Astrocyte (in vitro differentiated cells and primary cell): ENCODE measurements at places on chromosomes 7 and 10. TPM values are rescaled to one million over a fixed set of nuclear protein-coding genes. Genes with fewer than 3 reads are reported as not detected.
A peak's percentile ranks its signal among the peaks of the same experiment; 100 is the strongest.

DNA sequence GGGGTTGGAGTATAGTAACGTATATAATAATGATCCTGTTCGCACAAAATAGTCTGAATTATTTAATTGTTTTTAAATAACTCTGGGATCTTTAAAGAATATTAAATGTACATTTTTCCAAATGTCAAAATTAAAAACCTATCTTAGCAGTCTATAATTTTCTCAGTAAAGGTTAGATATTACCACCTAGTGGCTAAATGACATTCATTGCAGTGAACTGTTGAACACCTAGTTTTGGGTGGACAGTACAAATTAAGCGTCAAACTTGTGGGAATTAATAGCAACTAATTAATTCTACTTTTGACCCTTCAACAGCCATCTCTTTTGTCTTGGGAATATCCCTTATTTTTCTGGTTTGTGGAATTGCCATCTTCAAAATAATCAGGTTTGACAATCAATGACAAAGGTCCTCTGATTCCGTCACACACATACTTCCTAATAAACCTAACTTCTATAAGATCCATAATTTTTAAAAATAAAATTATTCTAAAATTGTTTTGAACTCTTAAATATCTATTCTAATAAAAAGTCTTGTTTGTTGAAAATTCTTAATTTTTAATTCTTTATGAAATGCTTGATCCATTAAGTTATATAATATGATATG, 165.7 kb downstream of the SEMA3D start:
- H3K27ac ChIP-seq = no peak overlapping the region
- peaks cover 11% of the 10 kb centered on the region for H3K4me1 ChIP-seq

- no peaks in the 10 kb centered on the region for H3K4me1 ChIP-seq
- no peak overlapping the region for H3K4me3 ChIP-seq
- no peaks in the 10 kb centered on the region for H3K27me3 ChIP-seq
- DNase-seq = no peak
- no peak overlapping the region for H3K27ac ChIP-seq
Measured at GRCh38 chr10:105121743-105122142, 480.7 kb downstream of the SORCS3 start.

DNA sequence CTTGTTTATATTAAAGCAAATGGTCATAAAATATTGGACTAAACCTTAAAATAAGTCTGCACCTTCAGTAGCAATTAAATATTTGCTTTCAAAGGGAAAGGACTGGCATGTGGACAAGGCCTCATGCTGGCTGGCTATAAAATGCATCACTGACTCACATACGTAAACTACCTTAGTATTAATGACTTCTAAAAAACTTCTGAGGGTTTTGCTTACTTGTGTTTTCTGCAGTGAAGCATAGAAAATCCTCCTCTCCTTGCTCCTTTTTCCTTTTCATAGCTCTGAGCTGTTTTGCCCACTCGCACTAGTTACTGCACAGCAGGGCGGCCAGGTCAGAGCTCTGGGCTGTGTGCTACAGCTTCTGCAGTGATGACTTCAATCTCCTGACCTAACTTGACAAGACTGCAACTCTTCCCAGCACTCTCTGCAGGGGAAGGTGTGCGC, 82.3 kb downstream of the CUL2 start:
- peak; percentile 35 for DNase-seq
- H3K4me1 ChIP-seq = peaks cover 5% of the 10 kb centered on the region
- no peak overlapping the region for H3K4me3 ChIP-seq
- H3K36me3 ChIP-seq = peaks cover 10% of the 10 kb centered on the region
- H3K27me3 ChIP-seq = no peaks in the 10 kb centered on the region

DNA sequence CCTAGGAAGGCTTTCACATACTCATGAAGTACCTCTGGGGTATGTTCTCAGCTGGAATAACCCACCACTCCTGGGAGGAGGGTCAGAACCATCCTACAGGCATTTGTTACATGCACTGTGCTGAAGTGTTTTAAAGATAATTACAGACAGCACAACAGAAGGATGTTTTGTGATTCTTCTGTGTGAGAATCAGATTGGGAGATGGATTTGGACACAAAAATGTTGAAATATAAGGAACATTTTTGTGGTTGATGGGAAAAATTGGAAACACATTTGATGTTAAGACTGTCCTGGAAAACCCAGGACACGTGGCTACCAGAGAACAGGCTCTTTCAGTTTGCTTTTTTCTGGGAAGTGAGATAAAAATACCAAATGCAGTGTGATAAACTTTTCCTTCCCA, 61.4 kb downstream of the BICC1 start:
- DNase-seq = no peak
- H3K27me3 ChIP-seq = no peaks in the 10 kb centered on the region
- no peak overlapping the region for H3K4me3 ChIP-seq
- peaks cover 4% of the 10 kb centered on the region for H3K4me1 ChIP-seq
- no peak overlapping the region for H3K27ac ChIP-seq
- H3K36me3 ChIP-seq = no peaks in the 10 kb centered on the region

DNA sequence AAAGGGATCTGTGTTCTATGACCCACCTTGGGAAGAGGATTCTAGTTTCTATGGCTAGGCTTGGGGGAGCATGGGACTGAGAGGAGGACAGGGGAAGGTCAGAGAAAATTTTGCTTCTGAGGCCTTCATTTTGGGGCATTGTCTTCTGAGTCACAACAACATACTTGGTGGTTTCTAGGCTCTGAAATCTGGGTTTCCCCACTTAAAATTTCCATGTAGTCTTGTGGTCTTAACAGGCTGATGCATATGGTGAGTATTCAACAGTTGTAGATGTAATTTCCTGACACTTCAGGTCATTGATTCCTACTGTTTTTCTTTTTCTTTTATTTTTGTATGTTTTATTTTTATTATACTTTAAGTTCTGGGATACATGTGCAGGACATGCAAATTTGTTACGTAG, 88.5 kb downstream of the ANKRD7 start:
- H3K4me3 ChIP-seq = no peak overlapping the region
- H3K36me3 ChIP-seq = no peaks in the 10 kb centered on the region
- no peaks in the 10 kb centered on the region for H3K27me3 ChIP-seq
- no peak overlapping the region for H3K27ac ChIP-seq

HOXA13 gene
- total RNA-seq = not detected in 2 replicates

- H3K27me3 ChIP-seq = peaks cover 10% of the 10 kb centered on the region
- H3K27ac ChIP-seq = no peak overlapping the region
- no peaks in the 10 kb centered on the region for H3K4me1 ChIP-seq
- DNase-seq = no peak
- no peak overlapping the region for H3K4me3 ChIP-seq
Measured at GRCh38 chr10:79581044-79581443, 20.8 kb upstream of the SFTPA2 start.

CPN1 gene
- total RNA-seq = not detected in 2 replicates

DNA sequence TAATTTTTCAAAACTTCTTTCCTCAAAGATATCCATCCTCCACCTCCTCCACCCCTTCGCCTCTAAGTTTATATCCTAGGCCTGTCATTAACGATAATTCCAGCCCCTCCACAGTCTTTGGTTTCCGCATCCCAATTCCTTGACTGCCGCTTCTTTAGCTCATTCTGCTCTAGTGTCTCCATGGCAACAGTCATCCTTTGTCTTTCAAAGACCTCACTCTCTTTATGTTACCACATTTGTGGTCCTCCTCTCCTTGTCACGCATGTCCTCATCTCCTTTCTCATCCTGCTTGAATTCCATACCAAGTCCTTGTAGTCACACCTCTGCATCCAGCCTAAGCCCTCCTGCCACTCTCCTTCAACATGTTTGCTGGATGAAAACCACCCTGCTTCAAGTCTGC, 511.2 kb upstream of the KLF6 start:
- no peak for DNase-seq
- H3K27me3 ChIP-seq = no peaks in the 10 kb centered on the region
- H3K4me3 ChIP-seq = no peak overlapping the region
- no peaks in the 10 kb centered on the region for H3K4me1 ChIP-seq

FMC1 gene
- 3.0 and 8.4 TPM in 2 replicates for total RNA-seq

DNA sequence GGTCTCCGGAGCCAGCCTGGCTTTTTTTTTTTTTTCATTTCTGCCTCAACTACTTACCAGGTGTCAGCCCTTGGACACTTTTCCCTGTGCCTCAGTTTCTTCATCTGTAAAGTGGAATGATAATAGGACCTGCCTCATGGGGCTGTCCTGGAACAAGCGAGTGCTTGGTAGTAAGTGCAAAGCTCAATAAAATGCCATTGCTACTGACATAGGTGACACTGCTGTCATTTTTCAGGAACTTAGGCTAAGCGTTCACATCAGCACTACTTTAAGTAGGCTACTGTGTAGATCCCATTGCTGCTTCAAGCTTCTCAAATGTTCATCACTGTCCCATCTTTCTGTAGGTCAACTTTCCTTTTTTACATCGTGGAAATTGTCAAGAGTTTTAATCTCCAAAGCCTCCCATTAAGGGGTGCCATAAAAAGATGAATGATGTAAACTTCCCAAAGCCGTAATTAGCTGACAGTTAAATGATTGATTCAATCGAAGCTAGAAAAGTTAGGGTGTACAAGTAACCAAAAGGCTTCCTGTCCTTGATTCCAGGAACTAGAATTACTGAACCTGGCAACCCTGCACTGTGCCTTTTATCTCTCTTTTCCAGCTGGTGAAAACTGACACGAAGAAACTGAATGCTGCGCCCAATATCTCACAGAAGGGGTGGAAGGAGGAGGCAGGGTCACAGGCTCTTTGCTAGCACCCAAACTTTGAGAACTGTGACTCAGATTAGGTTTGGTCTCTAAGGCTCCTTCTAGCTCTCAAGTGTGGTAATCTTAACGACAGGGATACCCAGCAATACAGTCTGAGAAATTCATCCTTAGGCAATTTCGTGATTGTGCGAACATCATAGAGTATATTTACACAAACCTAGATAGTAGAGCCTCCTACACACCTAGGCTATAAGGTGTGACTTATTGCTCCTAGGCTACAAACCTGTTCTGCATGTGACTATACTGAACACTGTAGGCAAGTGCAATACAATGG, 861 bp upstream of the USP6NL start:
- H3K27ac ChIP-seq = no peak overlapping the region
- DNase-seq = no peak
- no peaks in the 10 kb centered on the region for H3K36me3 ChIP-seq
- H3K27me3 ChIP-seq = no peaks in the 10 kb centered on the region
- H3K4me3 ChIP-seq = peak overlapping the region; percentile 94

PDGFA gene
- 47.1 and 52.9 TPM in 2 replicates for total RNA-seq

NME8 gene
- total RNA-seq = not detected in 2 replicates

GRCh38 chr10:22893781-22894180, 34.1 kb upstream of the ARMC3 start:
- no peak for DNase-seq
- no peaks in the 10 kb centered on the region for H3K36me3 ChIP-seq
- H3K4me3 ChIP-seq = no peak overlapping the region

MRLN gene
- not detected in 2 replicates for total RNA-seq

SPAM1 gene
- total RNA-seq = not detected in 2 replicates

GRCh38 chr10:21530641-21531040, 3.4 kb upstream of the MLLT10 start:
- H3K27ac ChIP-seq = no peak overlapping the region
- H3K4me1 ChIP-seq = peaks cover 14% of the 10 kb centered on the region
- DNase-seq = no peak
- H3K27me3 ChIP-seq = no peaks in the 10 kb centered on the region
- H3K4me3 ChIP-seq = no peak overlapping the region

- peaks cover 11% of the 10 kb centered on the region for H3K4me1 ChIP-seq
- no peak for DNase-seq
- H3K4me3 ChIP-seq = no peak overlapping the region
- no peak overlapping the region for H3K27ac ChIP-seq
- peaks cover 32% of the 10 kb centered on the region for H3K27me3 ChIP-seq
Measured at GRCh38 chr7:29569648-29570047, 6.0 kb downstream of the PRR15 start.

LRGUK gene
- total RNA-seq = 0.43 and 0.64 TPM in 2 replicates

GRCh38 chr10:83680470-83680891, 458.8 kb upstream of the GHITM start:
- no peaks in the 10 kb centered on the region for H3K27me3 ChIP-seq
- DNase-seq = no peak
- H3K4me3 ChIP-seq = no peak overlapping the region
- H3K27ac ChIP-seq = no peak overlapping the region

DNA sequence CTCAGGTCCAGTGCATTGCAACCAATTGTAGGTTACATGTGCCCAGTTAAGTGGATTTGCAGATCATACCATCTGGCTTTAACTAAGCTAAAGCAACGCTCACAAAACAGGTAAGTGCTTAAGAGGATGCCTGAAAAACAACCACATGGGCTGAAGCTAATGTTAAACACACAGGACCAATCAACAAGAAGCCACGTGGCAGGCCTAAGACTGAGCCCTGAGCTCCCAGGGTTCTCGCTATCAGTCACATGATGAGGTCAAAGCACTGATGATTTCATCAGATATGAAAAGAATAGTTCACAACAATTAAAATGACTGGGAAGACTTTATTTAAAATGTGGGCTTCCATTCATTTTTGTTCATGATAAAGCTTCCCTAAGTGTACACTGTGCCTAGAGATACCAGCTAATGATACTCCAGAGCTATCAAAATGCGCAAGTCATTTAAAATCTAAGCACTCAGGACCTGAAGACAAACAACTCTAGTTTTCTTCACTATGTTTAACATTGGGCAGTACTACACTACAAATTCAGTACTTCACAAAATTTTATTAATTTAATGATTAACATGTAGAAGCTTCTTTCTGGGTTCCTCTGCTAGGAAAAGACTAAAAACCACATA, 90.6 kb downstream of the PIP4K2A start:
- H3K27me3 ChIP-seq = no peaks in the 10 kb centered on the region
- no peak for DNase-seq
- no peaks in the 10 kb centered on the region for H3K36me3 ChIP-seq

PRF1 gene
- 0.14 and 0.16 TPM in 2 replicates for total RNA-seq

GRCh38 chr10:1175956-1176565, 119.9 kb downstream of the WDR37 start:
- no peaks in the 10 kb centered on the region for H3K4me1 ChIP-seq
- no peak for DNase-seq
- H3K4me3 ChIP-seq = no peak overlapping the region
- no peak overlapping the region for H3K27ac ChIP-seq
- no peaks in the 10 kb centered on the region for H3K27me3 ChIP-seq

LRRC17 gene
- 61.2 and 63.4 TPM in 2 replicates for total RNA-seq

DNA sequence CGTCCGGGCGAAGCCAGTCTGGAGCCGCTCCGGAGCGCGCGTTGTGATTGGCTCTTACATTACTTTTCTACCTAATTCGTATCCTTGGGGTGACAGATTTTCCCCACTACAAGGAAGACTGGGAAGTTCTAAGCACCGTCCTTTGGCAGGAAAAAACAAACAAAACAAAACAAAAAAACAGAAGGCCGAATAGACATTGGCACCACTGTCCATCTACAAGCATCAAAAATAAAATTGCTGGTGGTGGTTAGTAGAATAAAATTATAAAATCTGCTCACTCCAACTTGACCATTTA, 651 bp upstream of the SKAP2 start:
- H3K4me3 ChIP-seq = peak overlapping the region; percentile 81
- no peaks in the 10 kb centered on the region for H3K4me1 ChIP-seq
- H3K27me3 ChIP-seq = peaks cover 19% of the 10 kb centered on the region
- H3K27ac ChIP-seq = peak overlapping the region; percentile 76

TRPV5 gene
- total RNA-seq = not detected in 2 replicates

DNA sequence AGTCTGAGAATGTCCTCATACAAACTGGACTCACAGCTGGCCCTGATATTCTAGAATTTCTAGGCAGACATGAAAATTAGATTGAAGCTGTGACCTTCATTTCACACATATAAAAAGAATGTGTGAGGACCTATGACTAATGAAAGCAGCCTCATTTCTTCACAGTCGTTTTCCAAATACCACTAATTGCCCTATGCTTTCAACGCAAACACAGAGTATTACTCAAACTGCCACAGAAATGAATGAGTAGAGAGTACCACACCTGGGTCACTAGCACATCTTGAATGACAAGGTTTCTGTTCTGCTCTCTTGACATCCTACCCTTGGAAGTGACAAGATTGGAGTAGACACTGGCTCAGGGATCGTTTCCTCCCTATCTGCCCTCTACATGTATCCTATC, 142.4 kb downstream of the C1GALT1 start:
- no peaks in the 10 kb centered on the region for H3K4me1 ChIP-seq
- no peaks in the 10 kb centered on the region for H3K27me3 ChIP-seq
- H3K4me3 ChIP-seq = no peak overlapping the region
- H3K27ac ChIP-seq = no peak overlapping the region
- DNase-seq = no peak
